ENCODE measurements at places on chromosomes 1 and 21.

GRCh38 chr1:228863776-228864175, 128.5 kb downstream of the RHOU start:
- DNase-seq = no peak

DNA sequence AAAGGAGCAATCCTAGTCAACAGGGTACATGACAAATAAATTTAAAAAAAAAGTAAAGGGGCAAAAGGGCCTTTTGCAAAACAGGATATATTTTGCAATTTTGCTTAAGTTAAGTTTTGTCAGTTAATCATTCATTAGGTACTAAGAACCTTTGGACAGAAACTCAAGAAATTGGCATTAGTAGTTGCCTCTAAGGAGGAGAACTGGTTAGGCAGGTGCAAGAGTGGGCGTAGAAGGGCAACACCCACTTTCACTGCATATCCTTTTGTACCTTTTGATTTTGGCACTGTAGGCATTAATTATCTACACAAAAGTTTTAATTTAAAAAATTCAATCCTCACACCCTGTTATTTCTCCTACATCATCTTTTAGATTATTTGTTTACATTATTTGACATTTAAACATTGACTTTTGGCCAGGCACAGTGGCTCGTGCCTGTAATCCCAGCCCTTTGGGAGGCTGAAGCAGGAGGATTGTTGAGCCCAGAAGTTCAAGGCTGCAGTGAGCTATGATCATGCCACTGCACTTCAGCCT, 4.3 kb downstream of the DDAH1 start:
- no peak for DNase-seq

- no peak for DNase-seq
Measured at GRCh38 chr1:113981962-113982931, 3.0 kb downstream of the OLFML3 start.

DNA sequence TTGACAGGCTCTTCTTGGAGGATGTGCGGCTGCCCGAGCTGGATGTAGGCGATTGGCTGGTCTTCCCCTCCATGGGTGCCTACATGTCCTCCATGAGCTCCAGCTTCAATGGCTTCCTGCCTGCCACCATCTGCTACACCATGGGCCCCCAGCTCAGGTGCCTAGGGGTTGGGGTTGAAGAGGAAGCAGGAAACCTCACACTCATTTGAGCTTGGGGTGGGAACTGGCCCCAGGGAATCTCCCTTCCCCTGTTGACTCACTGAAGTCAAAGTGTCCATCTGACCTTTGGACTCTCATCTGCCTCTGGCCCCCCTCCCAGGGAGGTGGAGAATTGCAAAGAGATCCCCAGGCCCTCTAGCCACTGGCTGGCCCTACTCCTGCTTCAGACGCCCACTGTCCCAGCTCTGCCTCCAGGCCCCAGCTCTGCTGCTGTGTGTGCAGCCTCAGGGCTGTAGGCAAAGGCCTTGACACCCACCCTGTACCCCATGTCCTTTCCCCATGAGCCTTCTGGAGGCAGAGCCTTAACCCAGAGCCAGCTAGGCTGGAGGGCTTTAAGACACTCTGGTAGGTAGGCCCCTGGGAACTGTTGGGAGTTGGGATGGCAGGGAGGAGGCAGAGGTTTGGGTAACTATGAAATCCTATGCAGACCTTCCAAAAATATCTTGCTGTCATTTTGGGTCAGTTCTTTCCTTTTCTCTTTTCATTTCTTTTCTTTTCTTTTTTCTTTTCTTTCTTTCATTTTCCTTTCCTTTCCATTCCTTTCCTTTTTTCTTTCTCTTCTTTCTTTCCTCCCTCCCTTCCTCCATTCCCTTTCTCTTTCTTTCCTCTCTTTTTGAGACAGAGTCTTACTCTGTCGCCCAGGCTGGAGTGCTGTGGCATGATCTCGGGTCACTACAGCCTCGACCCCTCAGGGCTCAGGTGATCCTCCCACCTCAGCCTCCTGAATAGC, 66.9 kb upstream of the TINAGL1 start:
- DNase-seq = no peak

GRCh38 chr1:225709101-225709500, 56.2 kb upstream of the ENAH start:
- no peak for DNase-seq

DNA sequence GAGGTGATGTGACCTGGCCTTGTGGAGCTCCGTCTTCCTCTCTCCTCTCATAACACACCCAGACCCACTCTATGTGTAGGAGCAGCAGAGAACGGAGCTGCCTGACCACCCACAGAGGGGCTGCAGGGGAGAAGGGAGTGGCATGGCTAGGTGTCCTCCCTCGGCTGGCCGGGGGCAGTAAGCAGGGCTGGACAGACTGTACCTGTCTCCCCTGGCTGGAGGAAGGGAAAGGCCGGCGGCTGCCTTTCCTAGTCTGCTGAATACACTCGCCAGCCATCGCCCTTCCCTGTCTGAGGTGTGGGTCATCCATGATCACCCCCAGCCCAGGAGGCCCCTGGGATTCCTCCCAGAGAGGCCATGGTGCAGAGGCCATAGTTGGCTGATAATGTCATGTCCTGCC, 187.2 kb upstream of the AJAP1 start:
- DNase-seq = no peak

- no peak for DNase-seq
Measured at GRCh38 chr1:218817691-218818465, 355.8 kb upstream of the LYPLAL1 start.

DNA sequence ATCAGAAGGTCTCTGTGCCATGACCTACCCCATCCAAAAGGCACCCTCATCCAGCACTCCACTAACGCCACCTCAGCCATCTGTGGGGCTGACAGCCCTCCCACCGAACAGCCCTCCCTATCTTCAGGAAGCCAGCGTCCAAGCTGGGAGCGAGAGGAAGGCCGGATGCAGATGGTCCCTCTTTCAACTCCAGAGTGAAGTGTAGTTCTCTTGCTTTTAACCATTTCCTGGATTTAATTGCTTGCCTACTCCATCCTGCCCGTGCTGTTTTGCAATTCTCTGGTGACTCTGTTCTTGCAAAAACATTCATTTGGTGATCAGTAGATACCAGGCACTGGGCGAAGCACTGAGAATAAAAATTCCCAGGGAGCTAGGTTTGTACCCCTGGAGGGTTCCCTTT, 8.2 kb upstream of the DYRK1A start:
- DNase-seq = no peak

GRCh38 chr1:178646821-178647220, 78.2 kb upstream of the RALGPS2 start:
- DNase-seq = no peak

GRCh38 chr1:88163187-88163586, 520.9 kb upstream of the PKN2 start:
- DNase-seq = no peak

GRCh38 chr21:20404915-20405314, 593.3 kb upstream of the NCAM2 start:
- no peak for DNase-seq

DNA sequence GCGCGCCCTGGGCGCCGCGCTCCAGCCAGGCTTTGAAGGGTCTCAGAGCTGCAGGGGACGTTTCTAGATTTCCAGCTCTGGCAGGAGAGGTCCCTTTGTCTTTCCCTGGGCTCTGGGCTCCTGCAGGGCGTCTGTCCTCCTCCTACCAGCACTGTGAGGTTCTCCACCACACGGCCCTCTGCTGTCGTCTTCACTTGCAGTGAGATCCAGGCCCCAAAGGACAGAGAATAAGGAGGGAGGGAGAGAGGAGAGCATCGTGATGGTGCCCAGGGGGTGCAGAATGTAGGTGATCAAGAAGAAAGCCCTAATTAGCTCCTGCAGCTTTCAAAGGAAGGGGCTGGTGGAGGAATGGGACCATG, 4.2 kb upstream of the GNB1 start:
- DNase-seq = no peak

- no peak for DNase-seq
Measured at GRCh38 chr1:29470788-29471119, 234.4 kb downstream of the PTPRU start.

GRCh38 chr1:64664299-64664698, 80.6 kb upstream of the RAVER2 start:
- no peak for DNase-seq
